ENCODE measurements at places on chromosomes 6 and 20. TPM values are rescaled to one million over a fixed set of nuclear protein-coding genes. Genes with fewer than 3 reads are reported as not detected.

Gene GLP1R
- not detected for total RNA-seq

Gene HLA-DRB1
- total RNA-seq = 142 TPM

Gene RPP40
- 3.6 TPM for total RNA-seq

Gene TCP11
- total RNA-seq = 0.36 TPM

Gene SSTR4
- total RNA-seq = not detected

Gene MICA
- total RNA-seq = 19.8 TPM

Gene BMP2
- 3.5 TPM for total RNA-seq

Gene ATG5
- 27.7 TPM for total RNA-seq

Gene GABRR1
- total RNA-seq = 1.8 TPM

Gene ADTRP
- total RNA-seq = 1.2 TPM

Gene C20orf144
- total RNA-seq = not detected

Gene SRSF6
- total RNA-seq = 92.2 TPM

Gene VNN1
- 1.8 TPM for total RNA-seq

Gene FGD2
- total RNA-seq = 19.9 TPM

Gene CLVS2
- 0.03 TPM for total RNA-seq

Gene C4B
- 149 TPM for total RNA-seq

Gene TINAG
- not detected for total RNA-seq

Gene BTN2A1
- total RNA-seq = 41.6 TPM
